ENCODE measurements at places on chromosomes 3 and 15.
A peak's percentile ranks its signal among the peaks of the same experiment; 100 is the strongest.

DNA sequence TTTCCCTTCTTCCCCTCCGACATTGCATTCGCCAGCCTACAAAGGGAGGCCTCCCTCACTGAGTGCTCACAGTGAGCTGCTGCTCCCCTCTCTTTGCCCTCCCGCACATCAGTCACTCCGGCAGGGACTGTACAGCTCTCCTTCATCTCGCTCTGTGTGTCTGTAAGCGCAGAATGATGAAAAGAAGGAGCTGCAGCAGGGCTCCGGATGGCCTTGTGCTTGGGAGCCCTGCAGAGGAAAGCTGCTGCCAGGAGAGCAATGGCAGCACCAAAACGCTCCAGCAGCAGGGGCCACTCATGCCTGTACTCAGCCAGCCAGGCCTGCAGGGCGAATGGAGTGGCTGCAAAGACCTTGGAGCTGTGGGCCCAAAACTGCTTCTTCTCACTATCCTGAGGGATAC, 107.0 kb upstream of the NSMCE3 start:
- peak; percentile 2 for DNase-seq

- no peak for DNase-seq
Observed at GRCh38 chr3:85835857-85836440, 877.2 kb downstream of the CADM2 start.

DNA sequence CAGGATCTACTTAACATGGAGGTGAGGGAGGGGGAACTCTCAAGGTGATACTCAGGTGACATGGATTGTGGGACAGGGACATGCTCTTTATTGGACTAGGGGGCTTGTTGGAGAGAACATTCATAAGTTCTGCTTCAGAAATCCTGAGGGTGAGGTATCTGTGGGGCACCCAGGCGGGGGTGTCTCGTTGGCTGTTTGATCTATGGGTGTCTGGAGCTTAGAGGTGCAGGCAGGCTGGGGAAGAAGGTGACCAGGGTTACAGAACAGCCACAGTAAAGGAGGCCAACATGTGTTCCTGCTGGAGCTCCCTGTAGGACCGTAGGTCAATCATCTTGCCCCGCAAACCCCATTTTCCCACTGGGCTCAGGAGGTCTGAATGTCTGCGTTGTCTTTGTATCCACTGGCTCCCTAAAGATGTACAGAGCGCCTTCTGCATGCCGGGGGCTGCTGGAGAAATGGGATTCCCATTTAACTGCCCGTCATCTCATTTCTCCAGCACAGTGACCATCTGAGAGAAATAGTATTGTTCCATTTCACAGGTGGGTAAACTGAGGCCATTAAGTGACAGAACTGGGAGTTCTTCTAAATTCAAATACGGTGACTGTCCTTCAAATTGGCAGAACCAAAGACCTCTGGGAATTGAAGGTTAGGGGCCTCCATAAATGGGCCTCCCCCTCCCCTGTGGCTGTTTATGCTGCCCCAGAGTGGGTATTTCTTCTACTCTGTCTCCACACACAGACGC, 40.3 kb upstream of the TSEN2 start:
- no peak for DNase-seq

- DNase-seq = no peak
Observed at GRCh38 chr3:23395115-23395514, 192.0 kb downstream of the UBE2E2 start.

DNA sequence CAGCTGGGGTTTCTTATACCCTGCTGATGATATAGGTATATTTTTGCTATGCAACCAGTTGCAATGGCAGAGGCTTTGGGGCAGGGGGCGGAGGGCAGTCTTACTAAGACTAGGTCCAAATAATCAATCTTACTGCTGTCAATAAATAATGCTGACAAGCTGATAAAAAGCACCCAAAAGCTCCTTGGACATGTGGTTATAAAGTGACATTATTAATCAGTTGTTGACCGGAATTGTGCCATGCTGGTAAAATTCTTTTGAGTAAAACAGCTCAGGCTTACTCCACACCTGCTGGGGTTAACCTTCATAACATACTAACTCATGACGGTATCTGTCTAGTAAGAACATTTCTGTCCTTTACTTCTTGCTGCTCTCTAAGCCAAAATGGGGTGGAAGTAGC, 101.9 kb downstream of the CHST2 start:
- no peak for DNase-seq

GRCh38 chr3:190127797-190128196, 7.1 kb upstream of the P3H2 start:
- DNase-seq = no peak

DNA sequence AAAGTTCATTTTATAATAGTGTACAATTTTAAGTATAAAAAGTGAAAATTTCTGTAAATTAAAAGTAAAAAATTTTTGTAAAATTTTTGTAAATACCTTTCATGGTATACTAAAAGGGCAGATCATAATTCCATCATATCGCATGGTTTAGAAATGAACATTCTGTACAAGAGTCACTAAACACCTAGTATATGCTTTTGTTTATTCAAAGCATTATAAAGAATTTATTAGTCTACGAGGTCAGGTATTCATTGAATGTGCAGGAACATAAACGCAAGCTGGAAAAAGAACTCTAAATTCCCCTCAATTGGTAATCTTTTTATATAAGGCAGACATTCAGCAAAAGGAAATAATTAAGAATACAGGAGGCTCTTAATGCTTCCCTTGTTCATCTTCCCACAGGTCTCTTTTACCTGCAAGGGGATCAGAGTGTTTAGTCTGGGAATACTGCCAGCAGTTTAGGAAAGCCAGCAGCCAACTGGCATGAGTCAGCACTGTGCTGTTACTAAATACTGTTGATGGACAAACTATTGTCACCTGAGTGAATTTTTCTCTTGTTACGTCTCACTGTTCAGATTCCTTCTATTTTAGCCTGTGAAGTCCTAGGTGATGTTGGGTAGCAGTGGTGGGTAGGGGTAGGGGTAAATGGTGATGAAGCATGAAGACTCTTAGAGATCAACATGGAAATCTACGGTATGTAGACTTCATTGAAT, 70.1 kb downstream of the UQCC5 start:
- DNase-seq = no peak

- peak; percentile 23 for DNase-seq
Observed at GRCh38 chr3:102181175-102181920, 253.5 kb upstream of the ZPLD1 start.

DNA sequence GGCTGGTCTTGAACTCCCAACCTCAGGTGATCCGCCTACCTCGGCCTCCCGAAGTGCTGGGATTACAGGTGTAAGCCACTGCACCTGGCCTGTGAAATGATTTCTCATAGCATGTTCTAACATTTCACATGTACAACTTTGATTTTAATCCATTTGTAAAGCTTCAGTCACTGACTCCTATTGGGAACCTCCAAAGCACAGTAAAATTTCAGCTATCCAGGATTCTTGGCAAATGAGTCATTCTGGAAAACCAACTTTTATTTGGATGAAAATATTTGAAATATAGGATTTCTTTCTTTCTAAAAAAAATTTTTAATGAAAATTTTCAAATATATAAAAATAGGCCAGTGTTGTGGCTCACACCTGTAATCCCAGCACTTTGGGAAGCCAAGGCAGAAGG, 2.7 kb upstream of the LMAN1L start:
- DNase-seq = no peak

DNA sequence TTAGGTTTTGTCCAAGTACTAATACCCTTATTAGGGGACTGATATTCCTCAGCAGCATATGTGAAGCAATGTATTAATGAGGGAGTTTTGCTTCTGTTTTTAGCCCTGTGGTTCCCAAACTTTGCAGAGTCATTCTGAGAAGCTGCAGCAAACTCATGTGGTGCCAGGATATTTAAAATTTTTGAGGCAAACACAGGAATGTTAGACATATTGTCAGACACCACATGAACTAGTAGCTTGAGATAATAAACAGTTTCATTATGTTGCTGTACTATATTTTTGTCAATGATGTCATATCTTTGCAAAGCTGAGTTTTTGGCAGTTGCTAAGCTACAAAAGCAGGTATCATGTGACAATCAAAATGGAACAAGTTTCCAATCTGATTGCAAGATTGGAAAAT, 36.6 kb downstream of the ATP6V1A start:
- DNase-seq = peak; percentile 10

- DNase-seq = no peak
Observed at GRCh38 chr3:64074060-64074459, 50.8 kb upstream of the PSMD6 start.

GRCh38 chr3:149487598-149488197, 13.2 kb downstream of the TM4SF4 start:
- no peak for DNase-seq

GRCh38 chr15:100633763-100634075, 31.3 kb downstream of the ASB7 start:
- no peak for DNase-seq

DNA sequence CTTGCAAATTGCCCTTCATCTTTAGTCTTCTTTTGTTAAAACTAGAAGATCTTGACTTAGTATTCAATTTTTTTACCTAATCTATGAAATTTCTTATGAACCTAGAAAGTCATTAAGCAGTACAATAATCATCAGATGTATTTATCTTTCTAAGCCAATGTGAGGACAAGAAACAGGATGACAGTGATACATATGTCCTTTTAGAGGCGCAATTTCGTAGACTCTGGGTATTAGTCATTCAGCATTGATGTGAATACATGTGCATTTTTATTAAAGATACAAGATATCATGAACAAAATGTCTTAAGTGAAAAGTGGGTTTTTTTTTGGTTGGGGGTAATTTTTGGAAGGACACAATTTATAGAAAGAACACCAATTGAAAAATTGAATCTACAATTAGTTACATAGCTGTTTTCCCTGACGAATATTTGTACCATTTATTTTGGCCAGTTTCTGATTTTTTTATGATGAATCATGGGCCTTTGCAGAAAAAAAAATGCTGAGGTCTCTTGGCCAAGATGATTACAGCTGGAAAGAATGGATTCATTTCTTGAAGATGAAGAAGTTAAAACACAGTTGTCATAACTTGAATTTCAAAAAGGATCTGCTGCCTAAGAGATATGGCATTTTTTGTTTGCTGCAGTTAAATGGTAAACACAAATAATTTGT, 48.9 kb upstream of the AGTR1 start:
- no peak for DNase-seq

GRCh38 chr3:174466471-174467054, 392.6 kb upstream of the NAALADL2 start:
- no peak for DNase-seq

GRCh38 chr15:67188551-67189218, 65.8 kb downstream of the AAGAB start:
- DNase-seq = peak; percentile 83

DNA sequence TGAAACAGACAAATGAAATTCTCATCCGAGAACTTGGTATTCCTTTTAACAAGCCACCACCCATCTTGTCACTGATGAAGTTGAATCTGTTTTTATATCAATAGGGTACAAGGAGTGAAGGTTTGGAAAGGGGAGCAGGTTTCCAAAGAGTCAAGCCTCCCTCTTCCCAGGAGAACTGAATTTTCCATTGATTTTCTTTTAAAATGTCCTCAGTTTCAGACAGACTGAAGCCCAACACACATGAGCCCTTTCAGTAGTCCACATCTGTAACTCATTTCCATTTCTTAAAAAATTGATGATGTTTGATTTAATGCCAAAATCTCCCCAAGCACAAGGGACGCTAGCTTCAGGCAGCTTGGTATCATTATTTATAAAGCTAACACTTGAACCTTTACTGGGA, 187.7 kb downstream of the FOXB1 start:
- DNase-seq = no peak

- peak; percentile 22 for DNase-seq
Observed at GRCh38 chr3:32176989-32177701, 61.3 kb upstream of the CMTM8 start.

- DNase-seq = no peak
Observed at GRCh38 chr3:110881069-110881468, 190.5 kb upstream of the NECTIN3 start.

GRCh38 chr15:90870354-90871138, 2.2 kb downstream of the FURIN start:
- DNase-seq = no peak

- DNase-seq = no peak
Observed at GRCh38 chr3:50271314-50271936, 2.5 kb downstream of the SEMA3B start.

GRCh38 chr15:96593735-96594134, 263.2 kb downstream of the NR2F2 start:
- no peak for DNase-seq
